ENCODE measurements at places on chromosomes 3 and 15. TPM values are rescaled to one million over a fixed set of nuclear protein-coding genes. Genes with fewer than 3 reads are reported as not detected.

Gene OXSR1
- 39.6 TPM for total RNA-seq

Gene ISL2
- total RNA-seq, result not detected

Gene CASR
- total RNA-seq, result not detected

Gene GP5
- 4.2 TPM for total RNA-seq

Gene CADM2
- total RNA-seq, result 0.38 TPM

Gene UROC1
- not detected for total RNA-seq

Gene GOLGA8H
- not detected for total RNA-seq

Gene IL5RA
- total RNA-seq, result 0.33 TPM

Gene MEX3B
- 1.6 TPM for total RNA-seq

Gene CHRFAM7A
- not detected for total RNA-seq

Gene CHST2
- total RNA-seq, result 1.1 TPM

Gene TMEM44
- total RNA-seq, result 1.9 TPM

Gene CHRD
- not detected for total RNA-seq

Gene NPAP1
- not detected for total RNA-seq

Gene ADAMTS9
- not detected for total RNA-seq

Gene IQGAP1
- 132 TPM for total RNA-seq

Gene TNFSF10
- 65.6 TPM for total RNA-seq

Gene CLDN11
- total RNA-seq, result 0.32 TPM

Gene MORC1
- total RNA-seq, result not detected

Gene CCDC54
- total RNA-seq, result not detected

Measured in CD4-positive, alpha-beta memory T cell (primary cell).